GM06990 (cell line): ENCODE measurements at places on chromosomes 1 and 21.

DNA sequence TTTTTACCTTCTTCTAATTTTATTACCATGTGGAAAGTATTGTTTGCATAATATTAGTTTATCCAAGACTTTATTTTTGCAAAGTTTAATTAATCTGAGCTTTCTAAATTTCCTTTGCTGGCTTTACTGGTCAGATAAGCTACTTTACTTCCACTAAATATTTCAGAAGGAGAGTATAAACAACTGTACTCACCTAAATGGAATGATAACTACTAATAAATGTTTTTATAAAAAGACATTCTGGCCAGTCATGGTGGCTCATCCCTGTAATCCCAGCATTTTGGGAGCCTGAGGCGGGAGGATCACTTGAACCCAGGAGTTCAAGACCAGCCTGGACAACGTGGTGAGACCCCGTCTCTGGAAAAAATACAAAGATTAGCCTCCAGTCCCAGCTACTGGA lies 36.0 kb downstream of the ATP8B2 start:
- DNase-seq: no peak

DNA sequence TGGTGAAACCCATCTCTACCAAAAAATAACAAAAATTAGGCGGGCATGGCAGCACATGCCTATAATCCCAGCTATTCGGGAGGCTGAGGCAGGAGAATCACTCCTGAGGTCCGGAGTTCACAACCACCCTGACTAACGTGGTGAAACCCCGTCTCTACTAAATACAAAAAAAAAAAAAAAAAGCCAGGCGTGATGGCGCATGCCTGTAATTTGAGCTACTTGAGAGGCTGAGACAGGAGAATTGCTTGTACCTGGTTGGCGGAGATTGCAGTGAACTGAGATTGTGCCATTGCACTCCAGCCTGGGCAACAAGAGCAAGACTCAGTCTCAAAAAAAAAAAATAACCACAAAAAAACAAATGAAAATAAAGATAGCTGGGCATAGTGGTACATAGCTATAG lies 42.3 kb downstream of the CC2D1B start:
- DNase-seq: no peak

DNA sequence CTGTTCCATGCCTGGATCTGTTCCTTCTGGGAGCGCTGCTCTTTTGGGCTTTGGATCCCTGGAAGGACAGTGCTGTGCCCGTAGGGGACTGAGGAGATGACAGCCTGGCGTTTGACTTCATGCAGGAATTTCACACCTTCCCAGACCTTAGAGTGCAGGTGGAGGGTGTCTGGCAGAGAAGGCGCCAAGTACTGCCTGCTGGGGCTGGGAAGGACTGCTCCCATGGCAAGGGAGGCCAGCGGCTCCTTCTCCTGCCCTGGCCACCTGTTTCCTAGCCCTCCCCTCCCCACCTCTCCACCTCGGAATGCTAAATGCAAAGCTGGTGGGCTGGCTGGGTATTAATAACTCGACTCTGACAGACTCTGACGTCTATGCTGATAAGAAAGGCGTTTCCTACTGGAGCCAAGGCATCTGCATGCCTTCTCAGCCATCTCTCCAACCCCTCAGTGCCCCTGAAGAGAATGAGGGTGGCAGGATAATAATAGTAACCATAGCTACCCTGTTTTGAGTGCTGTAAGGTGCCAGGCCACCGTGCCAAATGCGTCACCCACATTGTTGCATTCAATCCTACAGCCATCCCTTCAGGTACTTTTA lies 17.5 kb upstream of the PDIK1L start:
- DNase-seq: no peak

- DNase-seq: no peak
These were observed 111.4 kb downstream of the HLX start for GRCh38 chr1:220990427-220991339.

- no peak for DNase-seq
These were observed 39.2 kb downstream of the PROX1 start for GRCh38 chr1:214026985-214027384.

DNA sequence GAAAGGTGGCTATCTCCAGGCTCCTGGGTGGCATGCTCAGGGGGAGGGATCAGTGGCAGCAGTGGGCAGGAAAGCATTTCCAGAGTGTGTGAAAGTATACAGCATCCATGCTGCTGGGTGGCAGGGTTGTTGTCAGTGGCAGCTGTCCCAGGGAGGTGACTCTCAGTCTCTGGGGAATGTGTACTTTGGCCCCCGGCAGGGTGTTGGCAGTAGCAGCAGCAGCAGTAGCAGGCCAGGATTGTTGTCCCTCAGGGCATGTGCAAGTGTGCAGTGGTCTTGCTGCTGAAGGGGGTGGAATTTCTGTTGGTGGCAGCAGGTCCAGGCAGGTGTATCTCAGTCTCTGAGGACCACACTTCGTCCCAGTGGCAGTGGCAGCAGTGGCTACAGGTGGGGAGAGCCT lies 71.7 kb upstream of the GUCA2B start:
- no peak for DNase-seq

GRCh38 chr21:26148840-26149354 lies 21.7 kb downstream of the APP start:
- DNase-seq: no peak

- no peak for DNase-seq
These were observed 2.4 kb downstream of the BEST4 start for GRCh38 chr1:44785501-44786137.

DNA sequence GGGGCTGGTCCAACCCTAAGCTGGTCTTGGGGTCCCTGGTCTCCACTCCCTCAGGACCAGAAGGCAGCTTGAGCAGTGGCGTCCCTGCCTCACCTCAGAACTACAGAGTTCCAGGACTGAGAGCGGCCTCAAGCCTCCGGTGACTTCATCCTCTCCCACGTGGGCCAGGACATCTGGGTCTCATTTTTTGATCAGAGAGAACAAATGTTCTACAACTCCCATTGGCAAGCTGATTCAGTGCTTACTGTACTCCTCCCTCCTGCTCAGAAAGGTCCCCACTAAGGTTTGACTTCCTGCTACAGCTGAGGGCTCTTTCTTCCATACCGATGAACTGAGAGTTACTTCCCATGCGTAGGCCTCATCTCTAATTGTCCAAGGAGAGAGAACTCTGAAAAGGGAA lies 78.5 kb downstream of the PLXNA2 start:
- DNase-seq: no peak

DNA sequence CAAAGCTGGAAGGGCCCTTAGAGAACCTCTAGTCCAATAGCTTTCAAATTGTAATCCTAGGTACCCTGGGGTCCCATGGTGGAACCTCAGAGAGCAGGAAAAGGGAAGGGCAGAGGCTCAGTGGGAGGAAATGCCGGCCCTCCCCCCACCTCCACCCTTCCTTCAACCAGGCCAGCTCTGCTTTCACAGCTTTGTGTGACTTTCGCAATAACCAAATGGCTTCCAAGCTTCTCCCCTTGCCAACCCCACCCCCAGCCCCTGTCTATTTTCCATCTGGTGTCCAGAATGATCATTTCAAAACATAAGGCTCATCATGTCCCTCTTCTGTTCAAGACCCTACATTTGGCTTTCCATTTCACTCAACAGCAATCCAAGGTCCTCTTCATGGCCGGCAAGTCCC lies 74.4 kb downstream of the CD58 start:
- DNase-seq: no peak

- DNase-seq: no peak
These were observed 5.7 kb upstream of the PLPP3 start for GRCh38 chr1:56584910-56585528.

DNA sequence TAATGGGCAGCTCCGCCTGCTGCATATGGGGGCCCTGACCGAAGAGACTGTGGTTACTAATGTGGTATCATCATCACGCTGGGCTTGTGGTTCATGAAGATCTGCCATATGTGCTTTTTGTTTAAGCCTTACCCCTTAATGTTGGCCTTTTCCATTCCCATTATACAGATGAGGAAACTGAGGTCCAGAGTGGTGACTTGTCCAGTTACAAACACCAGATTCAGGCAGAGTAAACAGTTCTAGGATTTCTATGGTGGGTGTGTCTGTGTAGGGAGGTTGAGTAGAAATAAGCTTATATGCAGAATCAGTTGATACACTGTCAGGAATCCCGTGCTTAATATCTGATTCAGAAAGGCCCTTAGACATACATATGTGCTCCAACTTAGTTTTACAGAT lies 691 bp downstream of the UTP11 start:
- no peak for DNase-seq

DNA sequence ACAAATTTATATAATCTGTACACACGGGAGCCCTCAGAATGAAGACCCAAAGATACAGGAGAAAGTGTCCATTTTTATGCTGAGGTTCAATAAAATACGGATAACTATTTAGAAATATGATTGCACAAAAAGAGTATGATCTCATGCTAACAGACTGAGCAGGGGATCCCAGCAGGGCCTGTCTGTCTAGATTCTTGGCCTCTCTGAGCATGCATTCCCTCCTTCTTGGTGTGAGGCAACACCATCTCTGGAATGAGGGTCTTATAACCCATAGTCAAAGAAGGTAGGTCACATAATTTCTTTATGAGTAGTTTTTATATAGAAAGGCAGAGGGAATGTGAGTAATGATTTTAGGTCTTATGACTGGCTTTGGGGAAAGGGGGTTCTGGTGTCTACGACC lies 5.4 kb downstream of the PRMT6 start:
- no peak for DNase-seq

DNA sequence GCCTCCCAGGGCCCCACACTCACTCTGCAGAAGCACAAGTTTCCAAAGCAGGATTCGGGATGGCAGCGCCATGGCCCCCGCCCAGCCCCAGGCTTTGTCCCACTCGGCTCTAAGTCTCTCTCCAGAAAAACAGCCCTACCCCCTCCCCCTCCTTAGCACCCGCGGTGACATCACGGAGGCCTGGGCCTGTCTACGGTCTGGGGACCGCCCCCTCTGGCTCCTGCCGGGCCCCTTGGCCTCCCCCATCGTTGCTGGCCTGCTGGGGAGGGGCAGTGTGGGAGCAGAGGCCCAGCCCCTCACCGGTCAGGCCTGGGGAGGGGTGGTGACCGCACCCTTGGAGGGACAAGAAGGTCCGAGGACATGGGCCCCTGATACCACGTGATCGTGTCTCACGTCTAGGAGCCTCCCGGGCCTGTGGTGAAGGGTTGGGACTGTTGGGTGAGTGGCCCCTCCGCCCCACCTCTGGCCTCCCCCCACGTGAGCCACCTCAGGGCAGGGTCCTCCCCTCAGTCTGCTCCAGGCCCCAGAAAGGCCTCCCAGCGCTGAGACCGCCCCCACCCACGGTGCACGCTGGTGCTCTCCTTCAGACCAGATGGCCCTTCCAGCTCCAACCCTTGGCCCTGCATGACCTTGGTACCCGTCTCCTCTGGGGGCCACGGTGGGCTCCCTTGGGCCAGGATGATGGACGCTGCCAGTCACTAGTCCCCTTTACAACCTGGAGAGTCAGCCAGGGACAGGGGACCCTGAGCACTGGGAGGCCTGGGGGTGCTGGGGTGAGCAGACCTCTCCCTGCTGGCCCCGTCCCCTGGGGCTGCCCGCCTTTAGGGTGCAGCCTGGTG lies at the start of gene MXRA8:
TSS of gene MXRA8 (minus strand) at position 123 of the 839 bp plus-strand sequence. CDS start at position 72, 51 bp downstream.
- DNase-seq: peak; percentile 7

DNA sequence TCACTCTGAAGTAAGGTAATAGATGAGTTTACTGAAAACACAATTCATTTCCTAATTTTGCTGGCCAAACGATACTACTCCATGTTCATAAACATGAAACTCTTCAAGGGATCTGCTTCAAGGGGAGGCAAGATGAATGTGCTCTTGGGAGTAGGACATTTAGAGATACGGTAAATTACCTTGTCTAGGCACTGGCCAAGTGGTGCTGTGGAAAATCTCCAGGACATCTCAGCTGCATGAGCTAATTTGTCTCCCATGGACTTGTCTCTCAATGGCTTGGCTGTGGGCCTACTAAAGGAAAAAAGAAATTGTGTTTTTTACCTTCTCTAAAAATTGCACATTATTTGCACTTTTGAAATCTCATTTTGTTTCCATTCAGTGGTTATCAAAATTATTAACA lies 780.6 kb downstream of the LTN1 start:
- no peak for DNase-seq

DNA sequence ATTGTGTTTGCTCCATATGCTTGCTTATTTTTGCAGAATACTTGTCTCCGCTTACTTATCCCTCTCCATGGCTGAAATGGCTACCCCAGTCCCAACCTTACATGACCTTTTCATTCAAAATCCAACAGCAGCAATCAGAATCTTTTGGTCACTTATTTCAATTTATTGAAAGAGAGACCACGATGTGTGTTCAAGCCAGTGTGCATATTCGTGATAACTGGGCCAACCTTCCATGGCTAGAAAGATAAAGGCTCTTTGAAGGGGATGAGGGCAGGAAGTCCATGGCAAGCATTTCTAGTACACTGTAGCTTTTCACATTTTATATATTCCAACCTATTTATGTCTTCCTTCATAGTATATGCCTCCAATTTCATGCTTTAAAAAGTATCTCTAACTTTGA lies 23.1 kb downstream of the HSD11B1 start:
- no peak for DNase-seq

DNA sequence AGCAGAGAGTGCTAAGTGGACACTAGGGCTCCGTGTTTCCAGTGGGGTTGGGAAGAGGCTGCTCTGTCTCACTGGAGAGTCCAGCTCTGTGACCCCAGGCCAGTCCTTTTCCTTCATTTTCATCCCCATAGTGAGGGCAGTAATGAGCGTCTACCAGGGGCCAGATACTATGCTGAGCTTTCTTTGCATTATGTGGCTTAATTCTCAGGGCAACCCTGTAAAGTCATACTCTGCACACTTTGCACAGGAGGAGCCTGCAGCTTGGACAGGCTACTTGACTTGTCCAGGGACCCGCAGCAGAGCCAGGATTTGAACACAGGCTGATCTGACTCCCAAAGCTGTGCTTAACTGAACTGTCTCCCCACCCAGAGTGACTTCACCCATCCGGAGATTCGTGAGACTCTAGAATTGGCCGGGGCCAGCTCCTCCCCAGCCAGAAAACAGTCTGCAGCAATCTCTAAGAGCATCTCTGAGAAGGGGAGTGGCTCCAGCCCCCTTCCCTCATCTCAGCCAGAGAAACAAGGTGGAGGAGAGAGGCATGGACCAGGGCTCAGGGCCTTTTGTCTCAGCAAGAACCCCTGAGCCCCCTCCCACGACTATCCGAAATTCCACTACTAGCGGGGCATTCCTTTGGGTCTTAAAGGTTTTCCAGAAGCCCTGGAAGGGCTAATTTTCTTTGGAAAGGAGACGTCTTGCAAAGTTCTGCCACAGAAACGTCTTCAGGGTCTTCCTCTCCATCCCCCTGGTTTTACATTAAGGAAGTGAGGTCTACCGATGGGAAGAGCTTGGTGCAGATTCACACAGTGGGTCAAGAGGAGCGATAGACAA lies 866 bp upstream of the FNDC5 start:
- no peak for DNase-seq

- no peak for DNase-seq
These were observed 15.3 kb upstream of the NPHP4 start for GRCh38 chr1:6007318-6008083.

GRCh38 chr1:204493145-204493983 lies 1.2 kb downstream of the PIK3C2B start:
- DNase-seq: no peak

- DNase-seq: no peak
These were observed 27.5 kb downstream of the PRMT2 start for GRCh38 chr21:46662765-46663500.
